ENCODE measurements at places on chromosomes 3 and 15. TPM values are rescaled to one million over a fixed set of nuclear protein-coding genes. Genes with fewer than 3 reads are reported as not detected.

The C3orf49 gene
- total RNA-seq: not detected

The COL6A5 gene
- total RNA-seq: not detected

The CHRNA3 gene
- total RNA-seq: not detected

The TRPM1 gene
- not detected for total RNA-seq

The IL17RD gene
- total RNA-seq: 6.9 TPM

The PIK3CB gene
- total RNA-seq: 28.8 TPM

The UCN2 gene
- total RNA-seq: 0.19 TPM

The NEK11 gene
- total RNA-seq: 3.6 TPM

The PCOLCE2 gene
- 66.6 TPM for total RNA-seq

The HHLA2 gene
- not detected for total RNA-seq

The GNB4 gene
- total RNA-seq: 26.8 TPM

DNA sequence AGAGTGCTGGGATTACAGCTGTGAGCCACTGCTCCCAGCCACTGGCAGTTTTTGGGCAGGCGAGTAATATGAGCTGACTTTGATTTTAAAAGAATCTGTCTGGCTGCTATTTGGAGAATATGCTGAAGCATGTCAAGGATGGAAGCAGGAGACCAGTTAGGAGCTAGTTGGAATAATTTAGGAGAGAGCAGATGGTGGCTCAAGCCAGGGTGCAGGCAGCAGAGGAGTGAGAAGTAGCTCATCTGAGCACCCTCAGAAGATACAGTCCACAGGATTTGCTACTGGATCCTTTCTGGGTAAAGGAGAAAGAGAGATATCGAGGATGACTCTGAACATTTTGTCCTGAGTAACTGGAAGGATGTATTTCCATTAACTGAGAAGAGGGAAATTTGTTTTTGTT, 30.4 kb upstream of the BDH1 start:
- DNase-seq: no peak

DNA sequence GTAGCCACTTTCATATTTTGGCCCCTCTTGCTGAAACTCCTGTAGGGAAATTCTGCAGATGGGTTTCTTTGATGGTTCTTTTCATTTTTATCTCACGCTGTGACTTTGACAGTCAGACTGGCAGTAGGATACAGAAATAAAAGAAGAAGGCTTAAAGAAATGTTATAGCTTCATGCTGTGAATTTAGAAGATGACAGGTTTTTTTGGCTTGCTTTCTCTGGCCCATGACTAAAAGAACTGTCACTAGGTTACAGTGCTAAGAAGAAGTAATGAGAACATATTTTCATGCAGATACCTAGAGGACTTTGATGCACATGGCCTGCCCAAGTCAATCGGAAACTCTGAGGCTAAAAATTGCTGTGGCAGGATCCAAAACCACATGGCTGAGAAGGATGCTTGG, 334.5 kb downstream of the EPHA6 start:
- DNase-seq: no peak

GRCh38 chr3:89558711-89559110, 451.3 kb downstream of the EPHA3 start:
- no peak for DNase-seq

DNA sequence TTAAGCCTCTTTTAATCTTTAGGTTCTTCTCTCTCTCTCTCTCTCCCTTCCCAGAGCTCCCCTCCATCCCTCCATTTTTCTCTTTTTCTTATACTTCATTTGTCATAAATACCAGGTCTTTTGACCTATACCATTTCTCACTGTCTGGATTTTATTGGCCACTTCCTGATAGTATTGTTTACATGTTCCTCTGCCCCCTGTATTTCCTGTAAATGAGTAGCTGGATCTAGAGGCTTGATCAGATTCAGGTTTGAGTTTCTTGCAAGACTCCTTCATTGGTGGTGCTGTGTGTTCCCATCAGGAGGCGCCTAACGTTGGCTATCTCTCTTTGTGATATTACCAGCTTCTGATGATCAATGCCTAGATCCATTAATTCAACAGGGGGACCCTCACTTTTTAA, 42.2 kb downstream of the DAPK2 start:
- DNase-seq: no peak

GRCh38 chr3:81716870-81717509, 44.5 kb downstream of the GBE1 start:
- DNase-seq: peak; percentile 54

GRCh38 chr3:149790268-149790667, 2.1 kb downstream of the ANKUB1 start:
- DNase-seq: no peak

DNA sequence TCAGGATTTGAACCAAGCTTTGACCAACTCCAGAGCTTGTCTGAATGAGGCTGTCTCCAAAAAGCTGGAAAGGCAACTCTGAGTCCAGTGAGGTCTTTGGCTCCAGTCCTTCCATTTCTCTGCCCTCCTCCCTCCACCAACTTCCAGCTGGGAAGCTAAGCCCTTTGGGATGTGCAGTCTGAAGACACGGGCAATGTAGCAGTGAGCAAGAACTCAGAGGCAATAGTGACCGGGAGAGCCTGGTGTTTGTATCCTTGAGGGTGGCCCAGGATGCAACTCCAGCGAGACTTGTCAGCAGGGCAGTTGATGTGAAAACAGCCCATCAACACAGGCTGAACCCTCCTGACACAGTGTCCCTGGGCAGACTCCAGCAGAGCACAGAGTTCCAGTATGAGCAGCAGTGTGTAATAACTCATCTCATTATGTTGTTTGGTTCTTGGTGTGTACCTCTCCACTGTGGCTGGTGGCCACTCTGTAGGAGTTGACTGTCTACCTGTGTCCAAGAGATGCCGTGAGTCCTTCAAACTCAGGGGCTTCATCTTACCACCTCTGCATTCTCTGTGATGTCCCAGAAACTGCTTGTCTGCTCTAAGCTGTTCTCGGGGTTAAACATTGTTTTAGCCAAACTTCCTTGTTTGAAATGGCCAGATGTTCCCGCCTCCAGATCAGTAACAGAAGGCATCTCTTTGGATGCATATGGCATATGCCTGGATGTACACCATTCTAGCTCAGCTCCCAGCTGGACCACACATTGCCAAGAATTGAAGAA, 6.6 kb downstream of the CDCP1 start:
- DNase-seq: no peak

GRCh38 chr15:51917493-51917892, 54.1 kb downstream of the LEO1 start:
- DNase-seq: no peak

GRCh38 chr3:101972430-101973162, 123.3 kb downstream of the NFKBIZ start:
- no peak for DNase-seq

DNA sequence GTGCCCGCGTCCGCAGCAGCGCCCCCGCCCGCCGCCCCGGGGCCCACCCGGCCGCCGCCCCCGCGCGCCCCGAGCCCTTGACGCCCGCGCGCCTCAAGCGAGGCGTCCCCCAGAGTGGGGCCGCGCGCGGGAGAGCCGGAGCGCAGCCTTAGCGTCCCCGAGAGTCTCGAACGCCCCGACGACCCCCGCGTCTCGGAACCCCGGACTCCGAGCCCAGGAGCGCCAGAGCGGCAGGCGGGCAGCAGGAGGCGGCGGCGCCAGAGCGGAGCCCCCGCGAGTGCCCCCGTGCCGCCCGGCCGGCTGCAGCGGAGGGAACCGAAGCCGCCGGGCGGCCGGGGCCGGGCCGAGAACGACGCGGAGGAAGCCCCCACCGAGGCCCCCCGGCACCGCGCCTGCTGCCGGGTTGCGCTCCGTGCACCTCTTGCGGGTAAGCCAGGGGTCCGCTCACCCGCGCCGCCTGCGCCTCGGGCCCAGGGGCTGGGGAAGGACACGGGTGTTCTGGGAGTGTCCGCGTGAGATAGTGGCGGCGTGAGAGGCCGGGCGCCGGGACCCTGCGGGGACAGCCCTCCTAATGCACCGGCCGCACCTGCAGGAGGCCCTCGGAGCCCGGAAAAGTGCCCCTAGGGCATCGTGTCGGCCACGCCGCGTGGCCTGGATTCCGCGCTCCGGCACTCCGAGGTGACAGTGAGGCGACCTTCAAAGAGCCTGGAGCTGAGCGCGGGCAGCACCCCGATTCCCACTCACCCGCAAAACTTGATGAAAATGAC, 52.0 kb upstream of the ULK4 start:
- peak; percentile 52 for DNase-seq

GRCh38 chr15:64600794-64601193, 140.4 kb downstream of the ZNF609 start:
- DNase-seq: no peak

DNA sequence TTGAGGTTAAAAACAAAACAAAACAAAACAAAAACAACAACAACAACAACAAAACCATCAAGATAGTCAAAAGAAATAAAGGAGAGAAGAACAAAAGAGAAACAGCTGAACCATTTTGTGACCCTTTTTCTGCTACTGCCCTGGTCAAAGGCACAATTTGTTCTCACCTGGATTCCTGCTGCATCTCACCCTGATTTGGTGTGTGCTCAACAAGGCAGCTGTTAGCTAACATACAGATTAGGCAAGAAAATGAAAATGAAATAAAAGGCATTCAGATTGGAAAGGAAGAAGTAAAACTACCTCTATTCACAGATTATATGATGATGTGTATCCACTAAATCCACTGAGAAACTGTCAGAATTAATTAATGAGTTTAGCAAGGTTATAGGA, 28.7 kb upstream of the XIRP1 start:
- DNase-seq: no peak

DNA sequence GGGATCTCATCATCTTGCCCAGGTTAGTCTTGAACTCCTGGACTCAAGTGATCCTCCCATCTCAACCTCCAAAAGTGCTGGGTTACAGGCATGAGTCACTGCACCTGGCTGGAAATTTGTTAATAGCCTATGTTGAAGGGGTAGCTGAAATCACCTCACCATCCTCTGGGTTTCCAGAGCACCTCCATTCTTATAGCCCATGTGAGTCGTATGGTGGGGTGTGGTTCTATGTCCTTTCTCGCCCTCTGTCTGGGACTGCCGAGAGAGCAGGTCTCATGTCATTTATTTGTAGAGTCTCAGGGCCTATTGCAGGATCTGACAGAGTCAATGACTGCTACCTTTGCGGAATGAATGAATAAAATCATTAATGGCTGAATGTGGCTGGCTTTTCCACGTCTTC, 20.9 kb downstream of the CEMIP start:
- DNase-seq: no peak

- DNase-seq: no peak
Observed at GRCh38 chr3:33334364-33334763, 57.1 kb downstream of the FBXL2 start.

GRCh38 chr3:78893161-78893560, 874.6 kb downstream of the ROBO1 start:
- DNase-seq: no peak

DNA sequence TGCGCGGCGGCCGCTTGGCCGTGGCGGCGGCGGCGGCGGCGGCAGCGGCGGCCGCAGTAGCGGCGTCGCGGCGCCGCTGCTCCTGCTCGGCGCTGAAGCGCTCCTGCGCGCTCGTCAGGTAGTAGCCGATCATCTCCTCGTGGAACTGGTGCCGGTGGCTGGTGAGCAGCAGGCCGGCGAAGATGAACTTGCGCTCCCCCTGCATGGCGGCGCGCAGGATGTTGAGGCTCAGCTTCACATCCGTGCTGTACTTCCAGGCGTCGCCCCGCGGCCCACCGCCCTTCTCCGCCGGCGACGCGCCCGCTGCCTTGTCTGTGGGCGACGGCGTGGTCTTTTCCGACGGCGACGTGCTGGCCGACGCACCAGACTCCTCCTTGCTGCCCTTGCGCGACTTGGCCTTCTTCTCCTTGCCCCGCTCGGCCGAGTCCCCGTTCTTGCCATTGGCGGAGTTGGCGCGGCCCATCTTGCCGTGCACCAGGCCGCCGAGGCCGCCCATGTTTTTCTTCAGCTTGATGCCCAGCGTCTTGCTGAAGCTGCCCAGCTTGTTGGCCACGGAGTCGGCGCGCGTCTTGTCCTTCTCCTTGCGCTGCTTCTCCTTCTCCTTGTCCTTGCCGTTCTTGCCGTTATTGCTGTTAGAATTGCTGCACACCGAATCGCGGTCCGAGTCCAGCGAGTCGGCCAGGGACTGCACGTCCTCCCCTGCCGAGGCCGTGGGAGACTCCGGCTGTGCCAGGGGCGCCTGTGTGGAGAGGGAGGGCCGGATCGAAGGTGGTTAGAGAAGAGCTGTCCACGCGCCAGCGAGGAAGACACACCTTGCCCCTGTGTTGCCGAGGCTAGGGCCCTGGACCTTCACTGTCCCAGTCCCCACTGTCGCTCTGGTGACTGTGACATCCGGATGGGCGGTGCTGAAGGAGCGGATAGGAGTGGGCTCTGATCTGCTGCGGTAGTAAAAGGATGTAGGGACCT, 157.6 kb downstream of the KLF13 start:
- DNase-seq: no peak

- no peak for DNase-seq
Observed at GRCh38 chr15:77012117-77012712, 17.3 kb downstream of the PSTPIP1 start.

- DNase-seq: no peak
Observed at GRCh38 chr3:100702082-100702979, 7.0 kb upstream of the TFG start.

DNA sequence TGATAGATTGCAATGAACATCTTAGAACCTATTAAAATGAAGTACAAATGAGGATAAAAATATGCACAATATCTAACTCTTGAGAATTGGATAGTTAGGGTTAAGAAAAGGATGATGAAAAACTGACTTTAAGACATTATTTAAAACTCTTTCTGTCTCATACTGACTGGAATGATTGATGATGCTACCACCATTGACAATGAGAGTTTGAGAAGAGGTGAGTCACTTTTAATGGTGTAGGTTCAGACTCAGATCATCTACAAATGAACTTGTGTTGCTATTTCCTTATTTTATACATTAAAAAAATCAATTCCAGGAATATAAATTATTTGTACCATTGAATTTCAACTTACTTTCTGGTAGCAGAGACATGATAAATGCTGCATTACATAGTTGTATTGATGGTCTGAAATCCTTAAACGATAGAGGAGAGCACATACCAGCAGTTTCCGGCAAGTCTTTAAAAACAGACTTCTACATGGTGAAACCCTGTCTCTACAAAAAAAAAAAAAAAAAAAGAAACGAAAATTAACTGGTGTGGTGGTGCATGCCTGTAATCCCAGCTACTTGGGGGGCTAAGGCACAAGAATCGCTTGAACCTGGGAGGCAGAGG, 409.0 kb downstream of the OTOL1 start:
- no peak for DNase-seq

DNA sequence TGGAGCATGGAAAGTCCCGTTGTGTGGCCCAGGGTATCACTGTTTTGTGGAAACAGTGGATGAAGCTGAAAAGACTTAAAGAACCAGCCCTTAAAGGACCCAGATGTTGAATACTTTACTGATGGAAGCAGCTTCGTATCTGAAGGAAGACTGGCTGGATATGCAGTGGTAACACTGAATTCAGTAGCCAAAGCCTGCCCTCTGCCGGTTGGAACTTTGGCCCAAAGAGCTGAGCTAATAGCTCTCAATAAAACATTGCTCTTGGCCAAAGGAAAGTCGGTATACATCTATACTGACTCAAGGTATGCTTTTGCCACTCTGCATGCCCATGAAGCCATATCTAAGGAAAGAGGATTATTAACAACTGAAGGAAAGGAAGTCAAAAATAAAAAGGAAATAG, 885.4 kb downstream of the PDCD6IP start:
- peak; percentile 60 for DNase-seq

All from heart right ventricle (tissue), 16 donors.